ENCODE measurements at places on chromosomes 2 and 18. TPM values are rescaled to one million over a fixed set of nuclear protein-coding genes. Genes with fewer than 3 reads are reported as not detected.

DNA sequence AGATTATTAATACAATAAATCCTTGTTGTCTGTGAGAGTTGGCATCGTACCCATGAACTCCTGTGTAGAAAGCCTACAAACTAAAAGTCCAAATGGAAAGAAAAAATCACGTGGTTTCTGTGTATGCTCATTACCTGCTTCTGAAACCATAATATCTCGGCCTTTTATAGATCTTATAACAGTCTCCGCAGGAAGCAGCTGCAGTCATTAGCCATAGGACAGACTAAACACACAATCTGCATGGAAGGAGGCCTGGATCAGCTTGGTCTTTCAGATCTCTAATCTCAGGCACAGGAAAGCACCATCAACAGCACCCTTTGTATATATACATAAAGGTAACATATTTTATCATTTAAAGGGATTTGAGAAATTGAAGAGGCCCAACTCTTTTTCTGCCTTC, 508.9 kb upstream of the TCF4 start:
- H3K27ac ChIP-seq, result no peak overlapping the region
- no peaks in the 10 kb centered on the region for H3K27me3 ChIP-seq
- H3K36me3 ChIP-seq, result no peaks in the 10 kb centered on the region
- H3K4me1 ChIP-seq, result no peaks in the 10 kb centered on the region

- H3K36me3 ChIP-seq, result no peaks in the 10 kb centered on the region
- H3K4me1 ChIP-seq, result peaks cover 4% of the 10 kb centered on the region
- no peaks in the 10 kb centered on the region for H3K27me3 ChIP-seq
- no peak overlapping the region for H3K27ac ChIP-seq
Observed at GRCh38 chr18:74400813-74401212, 56.3 kb downstream of the DIPK1C start.

TMEM17 gene
- not detected for total RNA-seq

DNA sequence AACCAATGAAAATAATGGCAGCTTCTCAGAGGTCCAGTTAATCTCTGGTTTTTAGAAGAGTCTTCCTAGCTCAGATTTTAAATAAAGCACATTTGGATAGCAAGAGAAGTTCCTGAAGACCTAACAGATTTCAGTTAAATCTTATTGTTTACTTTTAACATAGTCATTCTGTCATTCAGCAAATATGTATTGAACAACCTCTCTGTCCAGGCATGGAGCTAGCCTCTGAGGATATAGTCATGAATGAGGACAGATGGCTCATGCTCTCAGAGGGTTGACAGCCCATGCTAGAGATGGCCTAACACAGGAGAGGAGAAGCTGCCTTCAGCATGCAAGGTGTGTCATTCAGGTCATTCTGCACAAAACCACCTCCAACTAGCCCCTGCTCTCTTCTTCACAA, 6.2 kb downstream of the CCBE1 start:
- no peaks in the 10 kb centered on the region for H3K4me1 ChIP-seq
- DNase-seq, result no peak
- H3K36me3 ChIP-seq, result no peaks in the 10 kb centered on the region
- no peak overlapping the region for H3K4me3 ChIP-seq

ITGB6 gene
- total RNA-seq, result not detected

DNA sequence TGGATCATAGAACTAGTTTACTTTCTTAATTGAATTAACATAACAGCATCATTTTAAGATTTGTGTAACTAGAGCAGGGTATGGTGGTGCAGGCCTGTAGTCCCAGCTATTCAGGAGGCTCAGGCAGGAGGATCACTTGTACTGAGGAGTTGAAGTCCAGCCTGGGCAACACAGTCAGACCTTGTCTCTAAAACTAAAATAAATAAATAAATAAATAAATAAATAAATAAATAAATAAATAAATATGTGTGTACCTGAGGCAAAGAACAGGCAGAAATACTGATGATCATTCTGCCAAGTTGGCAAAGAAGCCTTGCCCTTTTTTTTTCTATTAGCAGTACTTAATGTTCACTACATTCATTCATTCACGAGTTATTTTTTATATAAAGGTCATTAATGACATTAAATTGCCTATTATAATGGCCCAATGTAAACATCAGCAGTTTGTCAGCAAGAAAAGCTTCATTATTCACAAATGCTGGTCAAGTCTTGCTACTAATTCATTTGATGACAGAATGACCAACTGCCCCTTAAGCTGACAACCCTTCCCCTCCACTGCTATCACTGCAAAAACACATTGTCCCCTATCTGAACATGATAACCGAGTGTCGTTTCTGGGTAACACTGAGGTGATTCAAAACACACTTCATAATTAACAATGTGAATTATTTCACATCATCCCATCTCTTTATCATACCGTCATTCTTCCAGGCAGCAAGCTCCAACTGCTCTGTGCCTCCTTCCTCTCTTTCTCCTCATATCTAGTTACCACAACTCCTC, 39.0 kb downstream of the ARL5A start:
- no peaks in the 10 kb centered on the region for H3K36me3 ChIP-seq
- no peaks in the 10 kb centered on the region for H3K4me1 ChIP-seq
- no peak overlapping the region for H3K4me3 ChIP-seq

DNA sequence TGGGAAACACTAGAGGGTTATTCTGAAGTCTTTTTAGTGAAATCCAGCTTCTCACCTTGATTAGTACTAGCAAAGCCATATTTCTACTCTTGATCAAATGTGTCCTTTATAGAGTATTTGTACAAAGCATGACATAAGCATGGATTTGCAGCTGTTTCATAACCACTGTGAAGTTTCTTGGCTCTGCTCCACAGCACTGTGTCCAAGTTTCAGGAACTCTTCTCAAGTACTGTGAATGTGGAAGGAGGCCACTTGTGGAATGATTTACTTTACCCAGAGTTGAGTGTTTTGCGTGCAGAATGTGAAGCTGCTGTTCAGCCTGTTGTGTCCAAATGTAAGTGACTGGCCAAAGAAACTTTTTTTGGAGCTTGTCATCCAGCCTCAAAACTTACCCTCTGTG, 16.2 kb upstream of the MAPRE2 start:
- no peaks in the 10 kb centered on the region for H3K36me3 ChIP-seq
- peaks cover 27% of the 10 kb centered on the region for H3K4me1 ChIP-seq
- no peak overlapping the region for H3K27ac ChIP-seq
- no peak overlapping the region for H3K4me3 ChIP-seq
- DNase-seq, result no peak

VSNL1 gene
- not detected for total RNA-seq

DNA sequence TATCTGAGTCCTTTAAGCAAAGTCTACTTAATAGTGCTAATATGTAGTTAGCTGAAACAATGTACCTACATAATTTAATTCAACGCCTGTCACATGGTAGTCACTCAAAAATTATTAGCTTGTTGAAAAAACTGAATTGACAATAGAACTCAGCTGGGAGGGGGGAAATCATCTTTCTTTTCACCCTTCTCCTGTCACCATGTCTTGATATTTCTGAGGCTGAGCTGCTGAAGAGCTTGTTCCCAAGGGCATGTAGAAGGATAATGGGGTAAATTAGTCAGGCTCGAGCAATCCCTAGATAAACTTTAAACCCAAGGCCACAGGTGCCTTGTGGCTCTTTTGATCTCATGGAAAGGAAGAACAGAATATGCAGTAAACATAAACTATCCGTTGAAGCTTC, 339.6 kb upstream of the LRATD1 start:
- no peaks in the 10 kb centered on the region for H3K4me1 ChIP-seq
- no peaks in the 10 kb centered on the region for H3K36me3 ChIP-seq
- no peak overlapping the region for H3K27ac ChIP-seq
- no peaks in the 10 kb centered on the region for H3K27me3 ChIP-seq

DNA sequence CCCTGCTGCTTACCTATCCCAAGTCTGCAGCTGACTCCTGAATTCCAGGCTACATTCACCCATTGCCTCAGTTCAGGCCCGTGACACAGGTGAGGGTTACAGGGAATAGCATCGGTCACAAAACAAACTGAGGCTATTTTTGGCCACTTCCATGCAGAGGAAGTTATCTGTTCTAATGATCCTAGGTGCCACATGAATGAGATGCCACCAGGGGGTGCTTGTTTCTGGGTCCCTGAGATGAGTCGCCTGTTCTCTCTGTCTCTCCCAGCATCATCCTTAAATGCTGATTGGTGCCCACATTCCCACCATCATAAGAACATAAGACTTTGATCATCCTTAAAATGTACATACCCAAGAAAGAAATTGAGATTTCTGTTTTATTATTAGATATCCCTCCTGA, 119.0 kb upstream of the CELF4 start:
- no peaks in the 10 kb centered on the region for H3K36me3 ChIP-seq
- no peaks in the 10 kb centered on the region for H3K4me1 ChIP-seq

DNA sequence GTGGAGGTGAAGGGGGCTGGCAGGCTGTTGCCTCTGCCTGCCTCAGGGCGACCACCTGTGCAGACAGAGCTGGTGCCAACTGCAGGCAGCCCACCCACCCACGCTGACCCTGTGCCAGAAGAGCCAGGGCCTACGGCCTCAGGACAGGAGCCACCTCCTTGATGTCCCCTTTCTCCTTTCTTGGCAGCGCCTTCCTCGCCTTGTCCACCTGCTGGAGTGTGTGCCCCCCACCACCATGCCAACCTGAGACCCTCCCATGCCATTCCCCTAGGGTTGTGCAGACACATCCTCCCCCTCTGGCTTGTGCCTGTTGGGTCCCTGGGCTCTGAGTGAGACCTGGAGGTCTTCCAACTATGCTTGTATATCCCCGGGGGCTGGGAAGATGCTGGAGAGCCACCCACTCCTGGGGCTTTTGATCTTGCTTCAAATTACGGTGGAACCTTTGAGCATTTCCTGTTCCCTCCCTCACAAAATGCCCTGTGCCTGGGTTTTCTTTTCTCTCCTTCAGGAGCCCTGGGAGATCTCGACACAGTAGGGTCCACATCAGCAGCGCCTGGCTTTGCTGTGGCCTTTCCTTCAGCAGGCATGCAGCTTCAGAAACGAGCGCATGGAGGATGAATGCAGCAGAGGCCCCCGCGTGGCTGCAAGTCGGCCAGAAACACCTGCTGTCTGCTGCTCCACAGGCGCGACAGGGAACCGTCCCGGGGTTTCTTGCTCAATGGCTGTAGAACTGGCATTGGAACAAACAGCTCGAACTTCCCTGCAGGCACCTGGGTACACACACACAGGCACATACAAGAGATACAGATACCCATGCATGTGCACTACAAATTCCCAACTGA, 65.9 kb upstream of the SH3RF3 start:
- no peak overlapping the region for H3K27ac ChIP-seq
- no peak for DNase-seq
- H3K4me3 ChIP-seq, result no peak overlapping the region
- H3K27me3 ChIP-seq, result no peaks in the 10 kb centered on the region
- no peaks in the 10 kb centered on the region for H3K36me3 ChIP-seq

RAB6D gene
- total RNA-seq, result not detected

GRCh38 chr2:226256237-226256636, 543.4 kb downstream of the IRS1 start:
- H3K4me3 ChIP-seq, result no peak overlapping the region
- no peak for DNase-seq
- no peak overlapping the region for H3K27ac ChIP-seq

MOCOS gene
- total RNA-seq, result not detected

- no peak overlapping the region for H3K27ac ChIP-seq
- peaks cover 6% of the 10 kb centered on the region for H3K4me1 ChIP-seq
- H3K27me3 ChIP-seq, result no peaks in the 10 kb centered on the region
- no peaks in the 10 kb centered on the region for H3K36me3 ChIP-seq
Observed at GRCh38 chr18:76209597-76209996, 285.4 kb downstream of the ZNF516 start.

DNA sequence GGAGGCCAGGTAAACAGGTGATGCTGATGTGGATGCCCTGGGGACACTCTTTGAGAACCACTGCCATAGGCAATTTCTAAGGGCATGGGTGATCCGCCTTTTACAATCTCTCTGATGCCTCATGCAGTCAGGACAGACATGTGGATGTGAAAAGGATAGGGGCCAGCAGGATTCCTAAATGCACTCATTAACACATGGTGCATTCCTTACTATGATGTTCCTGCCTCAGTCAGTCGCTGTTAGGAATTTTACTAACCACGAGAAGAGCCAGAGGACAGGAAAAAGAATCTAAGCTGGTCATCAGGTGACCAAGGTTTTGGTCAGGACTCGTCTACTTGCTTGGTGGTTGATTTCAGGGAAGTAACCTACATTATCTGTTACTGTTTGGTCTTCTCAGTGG, 191.0 kb downstream of the ARL4C start:
- H3K27ac ChIP-seq, result no peak overlapping the region
- DNase-seq, result no peak
- H3K36me3 ChIP-seq, result no peaks in the 10 kb centered on the region
- H3K4me3 ChIP-seq, result no peak overlapping the region

PAX3 gene
- not detected for total RNA-seq

DNA sequence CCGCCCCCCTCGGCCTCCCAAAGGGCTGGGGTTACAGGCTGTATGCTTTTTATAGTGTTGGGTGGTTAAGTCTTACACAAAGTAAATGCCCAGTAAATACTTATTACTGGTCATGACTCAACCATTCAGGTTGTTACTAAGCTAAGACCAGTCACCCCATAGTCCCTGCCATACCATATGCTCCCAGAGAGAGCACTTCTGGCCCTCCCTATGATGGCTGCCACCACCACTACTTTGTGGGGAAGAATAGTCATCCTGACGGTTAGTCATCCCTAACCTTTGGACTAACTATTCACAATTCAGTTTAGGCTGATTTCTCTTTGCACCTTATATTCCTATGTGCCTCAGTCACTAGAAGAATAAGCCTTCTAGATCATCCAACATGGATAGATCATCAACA, 42.0 kb upstream of the MSH2 start:
- no peak for DNase-seq
- no peaks in the 10 kb centered on the region for H3K4me1 ChIP-seq
- H3K4me3 ChIP-seq, result no peak overlapping the region
- no peak overlapping the region for H3K27ac ChIP-seq
- no peaks in the 10 kb centered on the region for H3K36me3 ChIP-seq

- H3K4me3 ChIP-seq, result no peak overlapping the region
- H3K4me1 ChIP-seq, result no peaks in the 10 kb centered on the region
- H3K27ac ChIP-seq, result no peak overlapping the region
- no peak for DNase-seq
Observed at GRCh38 chr18:25759111-25759510, 331.3 kb downstream of the SS18 start.

STAM2 gene
- 15.0 TPM for total RNA-seq

GRHL1 gene
- 0.19 TPM for total RNA-seq

DNA sequence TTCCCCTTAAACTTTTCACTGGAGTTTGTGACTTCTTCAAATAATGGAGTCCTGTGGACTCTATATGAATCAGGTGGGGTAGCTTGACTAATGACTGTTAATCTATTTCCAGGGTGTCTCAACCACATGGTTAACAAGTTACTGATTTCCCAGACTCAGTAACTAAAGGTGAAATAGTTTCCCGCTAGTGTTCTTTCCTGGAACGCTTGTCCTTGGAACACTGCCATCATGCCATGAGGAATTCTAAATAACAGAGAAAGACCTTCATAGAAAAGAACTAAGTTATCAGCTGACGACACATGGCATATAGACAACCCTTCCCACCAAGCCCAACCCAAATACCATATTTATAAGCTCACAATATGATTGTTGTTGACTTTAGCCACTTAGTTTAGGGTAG, 1027.9 kb upstream of the FAM98A start:
- no peak overlapping the region for H3K27ac ChIP-seq
- DNase-seq, result no peak
- H3K4me3 ChIP-seq, result no peak overlapping the region
- H3K36me3 ChIP-seq, result no peaks in the 10 kb centered on the region
- H3K27me3 ChIP-seq, result no peaks in the 10 kb centered on the region

GRCh38 chr2:217975626-217976025, 27.2 kb downstream of the TNS1 start:
- H3K4me1 ChIP-seq, result no peaks in the 10 kb centered on the region
- no peak overlapping the region for H3K4me3 ChIP-seq
- H3K36me3 ChIP-seq, result no peaks in the 10 kb centered on the region
- DNase-seq, result no peak
- no peaks in the 10 kb centered on the region for H3K27me3 ChIP-seq
- no peak overlapping the region for H3K27ac ChIP-seq

All from naive thymus-derived CD4-positive, alpha-beta T cell (primary cell).